Activated CD4-positive, alpha-beta memory T cell treated with anti-CD3 and anti-CD28 coated beads for 36 hours (primary cell): ENCODE measurements at places on chromosomes 2 and 18. TPM values are rescaled to one million over a fixed set of nuclear protein-coding genes. Genes with fewer than 3 reads are reported as not detected.
A peak's percentile ranks its signal among the peaks of the same experiment; 100 is the strongest.

The UGT1A10 gene
- not detected for total RNA-seq

The SLC9A4 gene
- total RNA-seq, result 0.10 TPM

The DSC3 gene
- not detected for total RNA-seq

The CNDP1 gene
- total RNA-seq, result not detected

The GAREM1 gene
- total RNA-seq, result not detected

The CAPN14 gene
- 0.19 TPM for total RNA-seq

DNA sequence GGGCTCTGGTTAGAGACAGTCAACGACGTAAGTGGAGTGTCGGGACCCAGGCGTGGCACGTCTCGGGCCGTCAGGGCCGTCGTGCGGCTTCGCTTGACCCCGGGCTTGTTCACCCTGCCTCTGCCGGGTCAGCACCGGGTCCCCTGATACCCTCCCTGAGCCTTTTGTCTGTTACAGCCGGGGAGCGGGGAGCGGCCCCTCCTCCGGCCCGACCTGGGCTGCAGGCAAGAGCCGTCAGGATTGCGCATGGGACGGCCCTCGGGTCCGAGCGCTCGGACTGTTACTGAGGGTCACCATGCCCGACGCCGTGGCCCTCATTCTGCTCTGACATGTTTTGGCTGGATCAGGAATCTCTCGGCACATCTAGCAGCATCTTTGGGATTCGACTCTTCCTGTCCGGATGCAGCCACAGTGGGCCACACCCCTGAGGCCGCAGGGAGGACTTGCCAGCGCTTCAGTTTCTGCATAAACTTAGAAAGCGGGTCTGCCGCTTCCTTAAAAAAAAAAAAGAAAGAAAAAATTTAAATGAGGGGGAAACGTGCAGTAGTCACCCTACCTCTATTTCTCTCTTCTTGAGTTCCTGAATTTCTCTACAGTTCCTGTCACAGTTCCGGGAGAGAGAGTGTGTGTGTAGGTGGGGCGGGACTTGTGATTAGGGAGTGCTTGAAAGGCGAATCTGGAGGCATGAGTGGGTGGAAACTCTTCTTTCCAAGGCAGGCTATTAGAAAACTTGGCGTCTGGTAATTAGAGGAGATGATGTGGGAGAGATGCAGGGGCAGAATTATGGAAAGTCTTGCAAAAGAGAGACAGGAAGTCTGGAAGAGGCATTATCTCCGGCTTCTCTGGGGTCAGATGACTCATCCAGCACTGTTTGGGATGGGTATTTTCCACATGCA is 909 bp downstream of the TMEM87B start:
- peak; percentile 54 for DNase-seq

- DNase-seq, result no peak
Observed at GRCh38 chr2:100033976-100034375, 108.4 kb downstream of the AFF3 start.

DNA sequence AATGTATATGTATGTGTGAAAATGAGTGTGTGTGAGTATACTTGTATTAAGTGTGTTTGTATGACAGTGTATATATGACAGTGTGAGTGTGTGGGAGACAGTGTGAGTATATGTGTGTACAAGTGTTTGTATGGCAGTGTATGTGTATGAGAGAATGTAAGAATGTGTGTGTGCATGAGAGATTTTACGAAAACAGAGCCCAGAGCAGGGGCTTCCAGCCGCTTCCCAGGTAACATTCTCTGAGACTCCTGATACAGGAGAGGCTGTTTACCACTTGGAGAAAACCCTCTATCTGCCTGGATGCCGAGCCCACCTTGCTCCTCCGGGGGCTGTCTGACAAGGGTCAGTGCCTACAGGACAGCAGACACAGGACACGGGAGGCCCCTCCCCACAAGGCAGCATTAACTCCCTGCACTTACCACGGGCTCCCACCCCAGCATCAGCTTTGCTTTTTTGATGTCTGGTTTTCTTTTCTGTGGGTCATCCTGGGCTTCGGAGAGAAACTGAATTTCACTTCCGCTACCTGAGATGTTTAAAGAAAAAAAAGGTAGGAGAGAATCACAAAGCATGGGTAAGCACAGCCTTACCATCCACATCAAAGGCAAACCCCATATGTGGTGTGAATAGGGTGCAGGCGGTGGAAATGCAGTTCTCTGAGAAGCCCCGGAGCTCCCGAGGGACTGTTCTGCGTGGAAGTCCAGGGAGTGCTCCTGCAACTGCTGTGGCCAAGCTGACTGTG is 97.6 kb downstream of the UXS1 start:
- no peak for DNase-seq

DNA sequence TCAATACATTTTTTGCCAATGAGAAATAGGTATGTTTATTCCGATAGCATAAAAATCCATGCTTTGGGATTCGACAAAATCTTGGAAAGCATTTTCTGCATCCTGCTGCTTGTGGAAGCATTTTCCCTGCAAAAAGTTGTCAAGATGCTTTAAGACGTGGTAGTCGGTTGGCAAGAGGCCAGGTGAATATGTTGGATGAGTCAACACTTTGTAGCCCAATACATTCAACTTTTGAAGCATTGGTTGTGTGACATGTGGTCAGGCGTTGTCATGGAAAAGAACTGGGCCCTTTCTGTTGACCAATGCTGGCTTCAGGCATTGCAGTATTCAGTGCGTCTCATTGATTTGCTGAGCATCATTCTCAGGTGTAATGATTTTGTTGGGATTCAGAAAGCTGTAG is 764.5 kb downstream of the TRIB2 start:
- no peak for DNase-seq

- DNase-seq, result no peak
Observed at GRCh38 chr2:107558295-107558694, 268.4 kb upstream of the RGPD4 start.

- peak; percentile 9 for DNase-seq
Observed at GRCh38 chr2:57450170-57450569, 596.4 kb upstream of the VRK2 start.

GRCh38 chr18:3791238-3791637 is 341.3 kb downstream of the TGIF1 start:
- DNase-seq, result no peak

DNA sequence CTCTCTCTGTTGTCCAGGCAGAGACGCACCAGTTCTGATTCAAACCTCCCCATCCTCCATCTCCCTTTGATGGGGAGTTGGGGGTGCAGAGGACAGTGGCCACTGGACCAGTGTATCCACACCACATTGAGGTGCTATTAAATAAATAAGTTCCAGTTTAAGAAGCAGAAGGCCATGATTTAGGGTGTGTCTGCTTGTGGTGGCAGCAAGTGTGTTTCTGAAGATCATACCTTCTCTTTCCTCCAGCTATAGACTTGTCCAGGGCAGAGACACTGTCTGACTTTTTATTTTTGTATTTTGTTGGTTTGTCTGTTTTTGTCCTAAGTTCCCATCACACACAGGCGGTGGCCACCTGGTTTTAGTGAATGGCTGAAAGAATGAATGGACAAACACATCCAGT is 16.5 kb upstream of the INO80C start:
- DNase-seq, result no peak

DNA sequence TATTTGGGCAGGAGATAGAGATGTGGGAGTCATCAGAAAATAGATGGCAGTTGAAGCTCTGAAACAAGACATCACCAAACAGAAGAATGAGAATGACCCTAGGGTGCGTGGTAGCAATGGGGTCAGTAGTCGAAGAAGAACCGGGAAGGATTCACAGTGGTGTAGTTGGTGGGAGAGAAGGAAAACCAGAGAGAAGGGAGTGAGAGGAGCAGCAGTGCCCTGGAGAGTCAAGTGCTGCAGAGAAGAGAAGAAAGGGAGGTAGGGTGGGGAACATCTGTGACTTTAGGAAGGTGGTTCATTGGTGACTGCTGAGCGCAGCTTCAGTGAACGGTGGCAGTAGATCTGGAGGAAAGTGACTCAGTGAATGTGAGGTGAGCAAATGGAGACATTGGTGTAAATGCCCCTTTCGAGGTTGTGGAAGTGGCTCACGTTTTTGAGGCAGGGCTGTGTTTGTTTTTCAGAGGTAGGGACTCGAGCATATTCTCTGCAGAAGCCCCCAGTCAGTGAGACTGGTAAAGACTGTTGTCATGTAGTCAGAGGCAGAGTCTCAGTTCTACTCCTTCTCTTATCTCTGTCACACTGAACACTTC is 36.4 kb downstream of the CDC42EP3 start:
- no peak for DNase-seq

GRCh38 chr2:58541511-58541910 is 300.4 kb upstream of the FANCL start:
- no peak for DNase-seq

DNA sequence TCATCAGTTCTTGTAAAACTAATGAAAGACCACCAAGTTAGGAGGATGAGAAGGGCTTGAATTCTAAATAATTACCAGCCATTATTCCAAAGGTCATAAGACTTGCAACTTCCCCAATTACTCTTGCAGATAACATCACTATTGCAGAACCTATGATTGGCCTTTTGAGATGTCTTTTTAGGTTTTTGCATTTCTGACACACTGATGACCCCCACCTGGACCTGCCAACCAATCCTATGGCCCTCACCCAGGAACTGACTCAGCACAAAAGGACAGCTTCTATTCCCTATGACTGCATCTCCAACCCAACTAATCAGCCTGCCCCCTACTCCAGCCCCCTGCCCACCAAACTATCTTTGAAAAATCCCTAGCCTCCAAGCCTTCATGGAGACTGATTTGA is 111.5 kb upstream of the COPS8 start:
- no peak for DNase-seq

DNA sequence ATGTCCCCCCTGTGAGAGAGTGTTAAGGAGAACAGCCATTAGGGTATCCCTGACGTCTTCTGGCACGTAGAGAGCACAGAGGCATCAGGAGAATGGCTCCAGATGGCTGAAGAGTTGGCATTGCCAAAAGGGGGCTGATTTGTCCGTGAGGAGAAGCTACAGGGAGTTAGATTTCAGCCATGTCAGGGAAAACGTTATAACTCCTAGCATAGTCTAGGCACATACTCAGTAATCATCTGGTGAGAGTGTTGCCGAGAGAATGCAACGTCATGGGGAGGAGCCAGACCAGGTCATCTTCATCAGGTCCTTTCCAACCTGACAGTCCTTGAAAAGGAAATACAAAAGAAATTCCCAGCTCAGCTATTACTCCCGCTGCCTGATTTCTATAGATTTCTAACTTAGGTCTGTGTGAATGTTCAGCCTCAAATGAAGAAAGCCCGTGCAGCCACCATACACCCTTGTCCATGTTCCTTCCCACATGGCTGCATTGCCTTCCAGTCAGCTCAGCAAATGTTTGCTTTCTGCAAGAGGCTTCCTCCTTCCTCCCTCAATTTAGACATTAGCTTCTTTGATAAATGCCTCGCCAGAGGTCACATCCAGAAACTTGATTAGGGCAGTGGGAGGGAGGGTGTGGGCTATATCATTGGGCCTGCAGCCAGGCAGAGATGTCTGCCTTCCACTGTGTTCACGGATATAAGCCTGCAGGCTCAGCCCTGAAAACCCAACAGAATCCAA is 93.0 kb downstream of the STPG4 start:
- DNase-seq, result no peak
